ENCODE measurements at places on chromosomes 11 and 22. TPM values are rescaled to one million over a fixed set of nuclear protein-coding genes. Genes with fewer than 3 reads are reported as not detected.

MAP6 gene
- 8.4 TPM for polyA plus RNA-seq

GRCh38 chr11:100556781-100557180 lies 130.3 kb upstream of the ARHGAP42 start:
- no peak for DNase-seq

ART1 gene
- not detected for polyA plus RNA-seq

DNA sequence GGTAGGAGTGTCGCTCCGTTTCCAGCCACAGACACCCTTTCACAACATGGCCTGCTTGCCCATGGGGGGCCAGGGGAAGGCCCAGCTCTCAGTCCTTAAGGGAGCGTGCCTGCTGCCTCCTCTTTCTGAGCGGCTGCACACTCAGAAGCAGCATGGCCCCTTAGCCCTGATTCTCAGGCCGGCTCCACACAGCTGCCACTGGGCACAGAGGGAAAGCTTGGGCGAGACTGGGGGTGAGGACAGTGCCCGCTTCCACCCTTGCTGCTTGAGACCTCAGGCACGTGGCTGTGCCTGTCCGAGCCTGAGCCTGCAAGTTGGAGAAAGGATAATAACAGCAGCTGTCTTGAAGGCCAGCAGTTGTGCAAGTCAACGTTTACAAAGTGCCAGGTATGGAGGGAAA lies 416.3 kb downstream of the SHANK2 start:
- no peak for DNase-seq

GRCh38 chr22:42863349-42863961 lies 6.4 kb upstream of the ARFGAP3 start:
- DNase-seq, result no peak

TRIM51 gene
- not detected for polyA plus RNA-seq
